ENCODE measurements at places on chromosomes 5 and 9.

- no peak for DNase-seq
These were observed 1060.1 kb downstream of the PTPRD start for GRCh38 chr9:9552665-9553064.

DNA sequence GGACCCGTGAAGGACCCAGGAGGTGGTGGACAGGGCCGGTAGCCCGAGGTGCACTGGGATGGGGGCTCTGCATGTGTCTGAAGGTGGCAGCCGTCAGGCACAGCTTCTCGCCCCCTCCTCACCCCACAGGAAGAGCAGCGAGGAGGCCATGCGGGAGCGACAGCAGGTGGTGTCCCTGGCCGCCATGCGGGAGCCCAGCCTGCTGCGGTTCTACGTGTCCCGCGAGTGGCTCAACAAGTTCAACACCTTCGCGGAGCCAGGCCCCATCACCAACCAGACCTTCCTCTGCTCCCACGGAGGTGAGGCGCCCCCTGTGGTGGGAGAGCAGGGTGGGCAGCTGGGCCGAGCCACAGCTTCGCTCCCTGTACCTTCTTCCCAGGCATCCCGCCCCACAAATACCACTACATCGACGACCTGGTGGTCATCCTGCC is 39.9 kb downstream of the USP20 start:
- no peak for DNase-seq

GRCh38 chr9:33884856-33885701 is 68.1 kb downstream of the UBE2R2 start:
- DNase-seq = peak; percentile 41

DNA sequence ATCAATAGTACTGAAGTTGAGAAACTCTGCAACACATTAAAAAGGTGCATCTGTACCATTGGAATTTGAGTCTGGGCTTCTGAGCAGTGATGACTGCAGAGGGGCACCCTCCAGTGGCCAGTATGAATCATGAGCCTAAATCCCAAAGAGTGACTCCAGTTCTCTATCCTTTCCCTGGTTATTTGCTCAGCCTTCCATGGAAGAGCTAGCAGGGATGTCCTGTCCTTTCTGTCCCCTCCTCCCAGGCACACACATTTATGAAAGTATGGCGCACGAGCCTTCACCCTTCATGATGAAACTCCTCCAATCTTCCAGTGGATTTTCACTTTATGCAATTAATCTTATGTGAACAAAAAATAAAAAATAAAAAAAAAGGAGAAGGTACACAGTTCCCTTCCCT is 81.0 kb downstream of the ESM1 start:
- peak; percentile 21 for DNase-seq

DNA sequence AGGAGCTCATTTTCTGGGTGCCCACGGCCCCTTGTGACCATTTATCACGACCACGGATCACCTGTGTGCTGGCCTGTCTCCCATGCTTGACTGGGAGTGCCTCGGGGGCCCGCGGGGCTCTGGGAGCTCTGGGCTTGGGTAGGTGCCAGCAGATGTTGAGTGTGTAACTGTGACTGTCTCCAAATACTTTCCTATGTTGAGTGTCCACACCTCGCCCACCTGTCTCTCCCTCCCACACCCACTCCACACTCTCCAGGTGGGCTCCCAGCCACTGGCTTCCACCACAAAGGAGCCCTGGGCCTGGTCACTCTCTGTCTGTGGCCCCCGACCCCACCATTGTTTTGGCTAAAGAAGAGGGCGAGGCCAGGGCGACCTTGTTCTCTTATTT is 196.4 kb downstream of the CDK5RAP2 start:
- DNase-seq = no peak

DNA sequence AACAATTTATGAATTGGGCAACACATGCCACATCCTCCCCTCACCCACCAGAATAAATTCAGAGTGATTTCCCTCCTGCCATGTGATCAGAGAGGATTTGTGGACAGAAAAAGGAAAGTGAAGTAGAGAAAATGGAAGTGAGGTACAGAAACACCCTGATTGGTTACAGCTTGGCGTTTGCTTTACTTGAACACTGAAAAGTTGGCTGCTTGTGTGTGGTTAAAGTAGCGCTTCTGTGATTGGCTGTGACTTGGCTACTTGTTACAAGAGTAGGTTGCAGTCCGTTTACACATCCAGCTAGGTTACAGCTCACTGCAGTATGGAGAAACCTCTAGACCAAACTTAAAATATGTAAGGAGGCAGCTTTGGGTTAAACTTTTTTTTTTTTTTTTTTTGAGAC is 205.2 kb upstream of the ZNF608 start:
- DNase-seq = no peak

Data from NCI-H446 (cell line).